Progenitor cell of endocrine pancreas (in vitro differentiated cells): ENCODE measurements at places on chromosomes 1 and 21.

DNA sequence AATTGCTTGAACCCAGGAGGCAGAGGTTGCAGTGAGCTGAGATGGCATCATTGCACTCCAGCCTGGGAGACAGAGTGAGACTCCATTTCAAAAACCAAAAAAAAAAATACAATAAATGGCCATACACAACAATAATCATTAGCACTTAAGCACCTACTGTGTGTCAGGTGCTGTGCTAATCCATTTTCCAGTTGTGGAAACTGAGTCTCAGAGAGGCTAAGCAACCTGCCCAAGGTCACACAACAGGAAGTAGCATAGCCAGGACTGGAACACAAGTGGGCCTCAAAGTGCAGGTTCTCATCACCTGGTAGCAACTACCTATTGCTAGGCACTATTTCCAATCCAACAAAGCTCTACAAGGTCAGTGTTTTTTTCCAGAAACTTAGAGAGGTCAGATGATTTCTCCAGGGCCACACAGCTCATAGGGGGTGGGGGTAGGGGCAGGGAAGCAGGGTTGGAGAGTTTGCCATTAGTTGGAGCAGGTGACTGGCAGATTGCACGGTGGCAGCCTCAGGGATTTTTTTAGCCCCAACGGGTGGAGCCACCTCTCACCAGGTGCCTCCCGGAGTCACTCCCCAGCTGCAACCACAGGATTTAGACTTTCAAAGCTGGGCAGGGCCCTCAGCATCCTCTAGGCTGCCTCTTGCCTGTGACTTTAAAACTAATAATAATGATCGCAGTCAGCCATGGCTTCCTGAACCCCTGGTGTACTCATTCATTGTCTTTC, 52.5 kb upstream of the ID3 start:
- no peak for DNase-seq

GRCh38 chr1:48019714-48020315, 22.6 kb upstream of the TRABD2B start:
- DNase-seq, result no peak

DNA sequence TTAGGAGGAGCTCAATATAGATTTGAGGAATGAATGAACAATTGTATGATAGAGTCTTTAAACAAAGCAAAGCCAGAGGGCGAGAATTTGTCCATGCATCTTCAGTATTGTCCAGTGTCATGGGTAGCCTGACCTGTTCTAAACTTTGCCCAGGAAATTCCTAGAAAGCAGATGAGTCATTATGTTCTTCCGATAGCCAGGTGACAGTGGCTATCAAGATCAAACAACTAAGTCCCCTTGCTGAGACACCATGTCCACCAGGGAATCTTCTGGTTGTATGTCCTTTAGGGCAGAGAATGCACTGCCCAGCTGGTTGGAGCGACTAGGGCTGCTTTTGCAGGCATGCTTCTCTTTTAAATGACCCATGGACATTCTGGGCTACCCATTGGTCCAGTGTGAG, 1.8 kb upstream of the SLC26A9 start:
- no peak for DNase-seq

- peak; percentile 39 for DNase-seq
These were observed 32.7 kb upstream of the ATP5PO start for GRCh38 chr21:33948096-33948950.

DNA sequence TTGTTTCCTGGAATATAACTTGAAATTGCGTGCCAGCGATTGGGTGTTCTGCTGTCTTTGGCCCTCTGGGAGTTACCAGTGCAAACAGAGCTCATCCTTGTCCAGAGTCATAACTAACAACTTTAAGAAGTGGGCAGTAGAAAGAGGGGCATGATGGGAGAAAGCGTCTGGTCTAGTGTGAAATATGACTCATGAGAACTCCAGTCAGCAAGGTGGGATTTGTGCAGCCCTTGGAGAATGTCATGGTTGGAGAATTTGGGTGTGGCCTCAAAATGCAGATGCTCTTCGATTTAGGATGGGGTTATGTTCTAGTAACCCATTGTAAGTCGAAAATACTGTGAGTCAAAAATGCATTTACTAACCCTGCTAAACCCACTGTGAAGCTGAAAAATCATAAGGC, 12.9 kb downstream of the ATP1B1 start:
- no peak for DNase-seq

DNA sequence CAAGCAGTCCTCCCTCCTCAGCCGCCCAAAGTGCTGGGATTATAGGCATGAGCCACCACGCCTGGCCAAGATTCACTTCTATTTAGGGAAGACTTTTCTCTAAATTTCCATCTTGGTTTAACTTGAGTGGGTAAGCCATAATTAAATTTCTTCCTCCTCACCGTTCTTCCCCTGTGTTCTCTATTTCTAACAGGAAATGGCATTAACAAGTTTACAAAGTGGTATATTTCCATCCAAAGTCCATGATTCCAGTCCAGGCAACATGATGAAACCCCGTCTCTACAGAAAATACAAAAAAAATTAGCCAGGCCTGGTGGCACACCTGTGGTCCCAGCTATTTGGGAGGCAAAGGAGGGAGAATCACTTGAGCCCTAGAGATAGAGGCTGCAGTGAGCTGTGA, 92.1 kb downstream of the ZFYVE9 start:
- no peak for DNase-seq

GRCh38 chr21:37917612-37918011, 1.4 kb upstream of the KCNJ6 start:
- DNase-seq, result no peak

- no peak for DNase-seq
These were observed 135.1 kb downstream of the AK5 start for GRCh38 chr1:77416692-77417450.

DNA sequence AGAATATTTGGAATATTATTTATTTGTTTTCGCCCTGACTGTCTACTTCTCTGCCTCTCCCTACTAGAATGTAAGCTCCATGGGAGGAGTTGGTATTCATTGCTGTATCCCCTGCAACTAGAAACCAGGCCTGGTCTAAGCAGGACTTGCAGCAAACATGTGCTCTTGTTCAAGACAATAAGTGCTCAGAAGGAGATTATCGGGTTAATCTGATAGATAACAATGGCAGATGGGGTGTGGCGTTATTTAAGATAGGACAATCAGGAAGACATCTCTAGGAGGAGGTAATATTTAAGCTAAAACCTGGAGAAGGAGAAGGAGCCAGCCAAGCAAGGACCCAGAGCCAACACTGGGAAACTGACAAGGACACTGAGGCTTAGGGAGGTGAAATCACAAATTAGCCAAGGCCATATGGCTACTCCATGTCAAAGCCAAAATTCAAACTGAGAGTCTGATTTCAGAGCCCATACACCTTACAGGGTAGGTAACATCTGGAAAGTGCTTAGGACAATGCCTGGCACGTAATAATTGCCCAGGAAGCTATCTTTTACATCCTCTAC, 41.5 kb downstream of the STYXL2 start:
- no peak for DNase-seq

- no peak for DNase-seq
These were observed 124.3 kb upstream of the CACNA1E start for GRCh38 chr1:181359012-181359411.

DNA sequence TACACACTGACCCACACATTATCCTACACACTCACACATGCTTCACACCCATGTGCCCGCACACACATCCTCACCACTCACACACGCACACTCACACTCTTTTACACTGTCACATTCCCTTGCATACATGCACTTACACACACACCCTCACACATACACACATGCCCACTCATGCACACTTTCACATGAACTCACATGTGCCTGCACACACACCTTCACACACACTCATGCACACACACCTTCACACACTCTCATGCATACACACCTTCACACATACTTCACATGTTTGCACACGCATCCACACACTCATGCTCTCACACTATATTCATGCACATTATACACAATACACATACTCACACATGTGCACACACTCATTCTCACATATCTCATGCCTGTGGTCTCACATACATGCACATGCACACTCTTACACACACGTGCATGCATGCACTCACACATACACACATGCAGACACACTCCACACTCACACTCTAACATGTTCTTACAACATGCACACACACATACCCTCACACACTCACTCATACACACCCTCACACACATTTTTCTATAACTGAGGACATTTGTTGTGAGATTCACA, 42.3 kb downstream of the RXRG start:
- DNase-seq, result no peak
